Activated CD4-positive, alpha-beta T cell treated with anti-CD3 and anti-CD28 coated beads, Interleukin-2, amount 50 U/mL, for 24 hours (primary cell): ENCODE measurements at places on chromosomes 3 and 15.
A peak's percentile ranks its signal among the peaks of the same experiment; 100 is the strongest.

DNA sequence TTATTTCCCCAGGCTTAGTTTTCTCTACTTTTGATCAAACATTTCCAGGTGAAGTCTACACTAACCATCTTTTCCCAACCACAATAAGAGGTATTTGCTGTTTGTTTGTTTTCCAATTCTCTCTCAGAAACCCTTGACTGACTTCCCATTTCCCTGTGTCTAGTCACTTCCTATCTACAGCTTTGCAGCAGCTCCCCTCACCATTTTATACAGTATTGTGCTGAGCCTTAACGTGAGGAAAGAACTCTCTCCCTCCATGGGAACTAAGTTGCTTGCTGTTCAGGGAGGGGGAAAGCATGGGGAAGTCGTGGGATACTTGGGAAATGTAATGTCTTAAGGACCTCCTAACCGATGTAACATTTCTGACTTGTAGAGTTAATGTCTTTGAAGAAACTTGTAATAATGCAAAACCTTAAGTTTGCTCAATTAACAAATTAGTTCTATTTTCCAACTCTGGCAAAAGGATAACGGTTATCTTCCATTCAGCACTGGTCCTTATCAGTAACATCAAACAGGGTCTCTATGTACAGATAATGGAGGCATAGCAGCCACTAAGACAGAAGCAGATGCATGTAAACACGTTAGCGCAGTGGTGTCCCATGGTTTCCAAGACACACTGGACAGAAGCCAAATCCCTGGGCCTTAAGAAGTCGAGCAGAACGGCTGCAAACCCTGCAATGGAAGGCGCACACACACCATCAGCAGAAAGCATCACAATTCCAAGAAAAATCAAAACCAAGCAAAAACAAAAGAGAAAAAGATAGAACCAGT is 39.7 kb downstream of the NPTN start:
- DNase-seq: no peak

- no peak for DNase-seq
Measured at GRCh38 chr3:34020726-34021680, 222.6 kb downstream of the PDCD6IP start.

GRCh38 chr15:66760968-66761725 is 59.1 kb downstream of the SMAD6 start:
- DNase-seq: no peak

GRCh38 chr3:143001034-143001368 is 369 bp upstream of the U2SURP start:
- DNase-seq: no peak

DNA sequence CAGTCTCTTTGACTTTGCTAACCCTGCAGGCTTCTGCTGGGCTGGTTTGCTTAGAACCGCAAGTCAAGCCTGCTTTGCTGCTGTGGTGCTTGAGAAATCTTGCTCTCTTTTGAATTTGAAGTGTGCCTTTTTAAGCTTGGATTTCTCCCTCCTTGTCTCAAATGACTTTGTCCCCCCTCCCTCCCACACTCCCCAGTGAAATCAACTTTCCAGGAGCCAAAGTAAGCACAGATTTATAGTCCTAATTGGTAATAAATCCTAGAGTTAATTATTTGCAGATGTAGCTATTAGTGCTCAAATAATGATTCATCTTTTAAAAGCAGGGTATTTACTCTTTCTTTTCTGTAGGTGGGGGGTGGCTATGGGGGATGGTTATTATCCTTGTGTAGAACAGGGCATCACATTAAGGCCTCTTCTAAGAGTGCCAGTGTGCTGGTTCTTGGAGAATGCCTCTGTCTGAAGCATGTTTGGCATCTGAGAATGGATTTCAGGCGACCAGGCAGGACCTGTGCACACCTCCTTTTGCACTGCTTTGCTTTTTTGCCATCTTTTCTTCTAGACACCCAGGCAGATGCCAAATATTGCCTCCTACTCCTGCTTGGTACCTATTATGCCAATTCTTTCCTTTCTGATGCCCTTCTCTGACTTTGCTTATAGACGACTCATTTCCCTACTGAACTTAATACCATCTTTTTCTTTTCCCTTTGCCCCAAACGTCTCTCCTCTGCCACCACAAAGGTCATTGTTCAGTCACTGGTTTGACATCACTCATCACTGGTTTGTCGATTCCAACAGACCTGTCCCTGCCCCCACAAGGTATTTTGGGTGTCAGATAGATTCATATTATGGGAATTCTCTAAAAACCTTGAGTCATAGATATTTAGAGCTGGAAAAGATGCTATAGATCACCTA is 50.7 kb downstream of the CLDN11 start:
- no peak for DNase-seq

DNA sequence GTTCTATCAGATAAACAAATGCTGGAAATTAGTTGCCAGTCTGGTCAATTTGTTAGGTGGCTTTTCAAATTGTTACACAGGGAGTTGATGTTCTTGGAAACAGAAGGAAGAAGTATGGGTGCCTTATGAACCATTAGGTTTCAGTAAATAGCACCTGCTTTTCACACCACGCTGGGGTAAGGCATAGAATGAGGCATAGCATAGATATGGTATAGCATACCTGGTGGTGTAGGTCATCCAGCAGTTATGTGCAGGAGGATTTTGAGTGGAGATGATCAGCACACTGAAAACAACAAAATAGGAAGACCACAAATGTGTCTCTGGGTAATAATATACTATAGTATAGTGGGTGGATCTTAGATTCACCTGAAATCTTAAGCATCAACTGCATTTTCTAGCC is 121.4 kb downstream of the GMPS start:
- DNase-seq: no peak

DNA sequence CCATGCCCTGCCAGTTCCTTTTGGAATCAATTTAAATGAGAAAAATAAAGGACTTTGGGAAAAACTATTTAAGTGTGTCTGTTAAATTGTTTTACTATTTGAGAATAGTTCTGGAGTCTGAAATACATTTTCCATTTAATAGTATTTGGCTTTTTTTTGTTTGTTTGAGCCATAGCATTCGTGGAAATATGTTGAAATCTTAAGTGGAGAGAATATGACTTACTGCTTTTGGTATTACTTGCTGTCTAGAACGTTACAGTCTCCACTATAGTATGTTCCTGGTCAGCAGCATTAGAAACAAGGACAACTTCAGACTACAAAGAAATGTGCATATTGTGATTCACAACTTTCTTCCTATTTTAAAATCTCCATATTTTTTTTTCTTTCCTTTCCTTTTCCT is 179.4 kb downstream of the GHSR start:
- no peak for DNase-seq

- no peak for DNase-seq
Measured at GRCh38 chr3:141729240-141729639, 8.9 kb upstream of the RNF7 start.

GRCh38 chr15:75842722-75843677 is at the start of gene UBE2Q2:
Gene UBE2Q2 (plus strand): TSS chr15:75843447. CDS start chr15:75843667, 220 bp downstream.
- DNase-seq: peak; percentile 45

DNA sequence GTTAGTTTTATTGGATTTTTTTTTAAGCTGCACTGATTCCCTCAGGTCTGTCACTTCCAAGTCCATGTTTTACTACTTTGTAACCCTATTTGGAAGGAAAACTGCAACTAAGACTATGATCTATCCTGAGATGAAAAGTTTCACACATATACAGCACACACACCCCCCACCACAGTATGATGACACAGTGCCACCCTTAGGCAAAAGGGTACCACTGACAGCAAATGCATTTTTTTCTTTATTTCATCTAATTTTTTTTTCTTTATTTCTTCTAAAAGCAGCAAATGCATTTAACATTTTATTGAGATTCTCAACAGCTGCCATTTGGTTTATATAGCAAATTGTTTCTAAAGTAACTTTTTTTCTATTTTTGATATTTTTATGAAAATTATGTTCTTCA is 21.2 kb downstream of the NGRN start:
- no peak for DNase-seq

- DNase-seq: no peak
Measured at GRCh38 chr15:29849716-29850115, 27.4 kb upstream of the TJP1 start.

DNA sequence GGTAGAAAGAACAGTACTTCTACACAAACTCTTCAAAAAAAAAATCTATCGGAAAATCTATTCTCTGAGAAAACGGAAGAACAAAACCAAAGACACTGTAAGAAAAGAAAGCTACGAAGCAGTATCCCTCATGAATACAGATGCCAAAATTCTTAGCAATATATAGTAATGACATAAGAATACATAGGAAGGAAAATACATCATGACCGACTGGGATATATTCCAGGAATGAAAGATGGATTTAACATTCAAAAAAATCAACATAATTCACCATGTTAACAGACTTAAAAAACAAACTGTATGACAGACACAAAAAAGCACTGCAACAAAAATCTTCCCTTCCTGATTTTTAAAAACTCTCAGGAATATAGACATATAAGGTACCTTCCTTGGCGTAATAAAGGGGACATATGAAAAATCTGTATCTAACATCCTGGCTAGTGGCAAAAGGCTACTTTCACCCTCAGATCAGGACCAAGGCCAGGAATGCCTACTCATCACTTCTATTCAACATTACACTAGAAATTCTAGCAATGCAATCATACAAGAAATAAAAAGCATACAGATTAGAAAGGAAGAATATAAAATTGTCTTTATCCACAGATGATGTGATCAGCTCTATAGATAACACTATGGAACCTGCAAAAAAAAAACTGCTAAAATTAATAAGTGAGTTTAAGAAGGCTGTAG is 77.6 kb upstream of the XXYLT1 start:
- no peak for DNase-seq

- no peak for DNase-seq
Measured at GRCh38 chr15:55031727-55032126, 165.0 kb downstream of the RSL24D1 start.

GRCh38 chr3:114525278-114525677 is 231.4 kb downstream of the TIGIT start:
- DNase-seq: no peak

DNA sequence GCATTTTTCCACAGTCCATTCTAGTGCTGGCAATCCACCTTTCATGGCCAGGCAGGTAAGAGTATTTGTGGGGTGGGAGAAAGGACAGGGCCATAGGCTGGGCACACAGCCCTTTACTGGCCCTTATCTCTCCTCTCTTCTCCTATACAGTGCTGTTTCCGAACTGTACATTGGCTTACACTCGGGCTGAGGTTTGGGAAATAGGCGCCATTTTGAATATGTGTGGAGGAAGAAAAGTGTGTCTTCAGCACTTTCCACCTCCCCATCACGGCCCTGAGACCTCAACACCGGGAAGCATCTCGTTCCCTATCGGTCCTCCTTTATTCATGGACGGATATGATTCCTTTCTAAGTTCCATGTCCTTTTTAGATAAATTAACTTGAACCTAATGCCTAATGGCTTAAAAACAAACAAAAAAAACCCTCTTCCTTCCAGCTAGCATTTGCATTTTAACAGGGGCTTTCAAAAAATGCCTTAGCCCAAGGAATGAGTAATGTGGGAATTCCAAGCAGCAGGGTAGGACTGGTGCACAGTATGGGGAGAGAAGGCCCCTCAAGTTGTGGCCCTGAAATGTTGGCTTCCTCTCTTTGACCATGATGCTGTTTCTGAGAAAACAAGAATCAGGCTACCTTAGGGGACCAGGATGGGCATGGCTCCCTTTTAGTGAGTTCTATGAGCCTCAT is 24.5 kb downstream of the CD86 start:
- DNase-seq: no peak

DNA sequence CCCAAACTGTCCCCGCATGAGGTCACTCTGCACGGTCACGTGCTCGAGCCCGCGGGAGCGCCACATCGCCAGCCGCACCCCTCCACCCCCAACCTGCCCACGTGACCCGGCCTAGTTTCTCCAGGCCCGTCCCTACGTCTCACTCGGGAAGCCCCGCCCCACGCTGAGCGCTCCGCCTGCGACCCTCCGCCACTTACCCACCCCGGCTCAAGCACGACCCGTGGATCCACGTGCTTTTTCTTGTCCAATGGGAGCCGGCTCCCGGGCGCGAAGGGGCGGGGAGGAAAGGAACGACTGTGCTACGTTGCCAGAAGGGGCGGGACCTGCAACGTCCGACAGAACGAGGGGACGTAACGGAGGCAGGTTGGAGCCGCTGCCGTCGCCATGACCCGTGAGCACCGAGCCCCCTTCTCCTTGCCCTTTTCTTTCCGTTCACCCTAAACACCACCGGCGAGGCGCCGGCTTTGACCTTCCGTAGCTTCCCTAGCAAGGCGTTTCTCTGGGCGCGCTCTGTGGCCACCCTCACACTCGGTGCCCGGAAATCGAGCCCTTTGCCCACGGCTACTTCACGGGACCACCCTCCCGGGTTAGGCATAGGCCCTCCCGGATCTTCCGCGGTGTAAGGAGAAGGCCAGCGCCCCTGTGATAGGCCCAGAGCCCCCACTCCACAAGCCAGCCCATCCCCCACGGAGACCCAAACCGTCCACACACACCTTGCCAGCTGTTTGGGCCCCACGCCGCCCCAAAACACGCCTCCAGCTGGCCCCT is at the start of gene SERF2:
Gene SERF2, plus strand, starts transcription at position 328 of the 768 bp plus-strand sequence. Its CDS starts 57 bp downstream, at position 385.
- peak; percentile 99 for DNase-seq

GRCh38 chr3:117393119-117393518 is 683.5 kb downstream of the TUSC7 start:
- DNase-seq: no peak

DNA sequence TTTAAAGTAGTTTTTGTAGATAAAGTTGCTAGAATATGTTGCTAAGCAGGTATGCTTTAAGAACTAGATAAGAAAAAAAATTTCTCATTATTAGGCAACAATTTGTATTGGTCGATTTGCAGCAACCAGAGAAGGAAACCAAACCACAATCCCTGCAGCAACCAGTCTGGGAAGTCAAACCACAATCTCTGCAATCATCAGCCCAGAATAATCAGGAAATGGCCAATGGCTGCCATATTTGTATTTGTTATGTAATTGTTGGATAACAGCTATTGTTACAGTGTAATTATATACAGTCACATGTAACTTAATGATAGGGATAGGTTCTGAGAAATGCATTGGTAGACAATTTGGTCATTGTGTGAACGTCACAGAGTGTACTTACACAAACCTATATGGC is 23.6 kb downstream of the STXBP5L start:
- no peak for DNase-seq

GRCh38 chr3:182464513-182465145 is 328.7 kb upstream of the ATP11B start:
- DNase-seq: no peak

GRCh38 chr3:177300039-177300833 is 103.0 kb upstream of the TBL1XR1 start:
- no peak for DNase-seq

DNA sequence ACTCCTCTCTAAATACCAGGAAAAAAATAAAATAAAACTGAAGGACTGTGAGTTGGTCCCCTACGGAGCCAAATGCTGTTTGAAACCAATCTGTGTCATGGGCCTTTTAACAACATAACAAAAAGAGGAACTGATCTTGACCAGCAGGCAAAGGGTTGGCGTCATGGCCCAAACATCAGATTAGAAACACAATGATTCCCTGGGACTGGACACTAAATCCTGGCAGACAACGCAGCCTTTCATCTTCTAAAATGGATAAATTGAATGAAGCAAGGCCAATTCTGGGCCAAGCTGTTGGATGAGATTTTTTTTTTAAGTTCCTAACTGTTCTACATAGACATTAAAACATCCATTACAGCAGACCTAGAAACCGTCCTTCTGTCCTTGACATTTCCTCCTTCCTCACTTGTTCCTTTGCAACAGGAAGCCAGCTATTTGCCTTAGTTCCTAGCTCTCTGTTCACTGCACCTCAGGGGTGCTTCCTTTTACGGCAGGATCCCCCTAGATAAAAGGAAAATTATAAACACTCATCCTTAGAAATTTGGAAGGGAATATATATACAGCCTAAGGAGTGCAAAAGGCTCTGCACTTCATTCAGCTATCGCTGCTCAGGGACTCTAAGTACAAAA is 21.6 kb upstream of the TAFA4 start:
- DNase-seq: no peak
